ENCODE measurements at places on chromosomes 16 and 17. TPM values are rescaled to one million over a fixed set of nuclear protein-coding genes. Genes with fewer than 3 reads are reported as not detected.

DNA sequence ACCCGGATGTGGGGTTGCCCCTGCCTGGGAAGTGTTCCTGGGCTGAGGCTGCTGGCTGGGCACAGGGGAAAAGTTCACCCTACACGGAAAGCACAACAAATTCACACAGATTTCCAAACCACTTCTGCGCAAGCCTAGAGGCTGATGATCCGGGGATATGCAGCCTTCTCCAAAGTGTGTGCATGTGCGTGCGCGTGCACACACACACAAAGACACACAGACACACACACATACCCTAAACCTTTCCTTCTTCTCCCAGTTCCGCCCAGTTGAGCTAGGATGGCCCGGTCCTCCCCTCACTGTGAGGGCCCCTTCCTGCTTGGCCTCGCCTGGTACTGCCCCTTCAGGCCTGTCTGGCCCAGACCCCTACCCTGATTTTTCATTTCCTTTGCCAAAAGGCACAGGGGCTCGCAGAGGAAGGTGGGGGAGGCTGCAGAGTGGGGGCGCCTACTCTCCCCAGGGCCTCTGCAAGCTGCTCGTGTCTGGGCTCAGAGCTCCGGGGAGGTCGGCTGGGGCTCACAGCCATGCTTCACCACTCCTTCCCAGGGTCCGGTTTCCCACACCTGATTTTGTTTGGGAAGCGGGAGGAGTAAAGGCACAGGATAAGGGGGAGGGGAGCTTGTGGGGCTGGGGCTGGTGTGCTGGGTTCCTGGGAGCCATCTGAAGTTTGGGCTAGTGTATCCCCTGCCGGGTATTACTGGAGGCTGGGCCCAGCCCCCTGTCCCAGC is 144.7 kb downstream of the ENGASE start:
- DNase-seq = no peak

- DNase-seq = no peak
Observed at GRCh38 chr16:4561596-4561995, 5.5 kb downstream of the C16orf96 start.

GRCh38 chr17:51912939-51913338 is 245.6 kb downstream of the CA10 start:
- DNase-seq = no peak

GRCh38 chr17:78692460-78693010 is 89.5 kb downstream of the CYTH1 start:
- no peak for DNase-seq

DNA sequence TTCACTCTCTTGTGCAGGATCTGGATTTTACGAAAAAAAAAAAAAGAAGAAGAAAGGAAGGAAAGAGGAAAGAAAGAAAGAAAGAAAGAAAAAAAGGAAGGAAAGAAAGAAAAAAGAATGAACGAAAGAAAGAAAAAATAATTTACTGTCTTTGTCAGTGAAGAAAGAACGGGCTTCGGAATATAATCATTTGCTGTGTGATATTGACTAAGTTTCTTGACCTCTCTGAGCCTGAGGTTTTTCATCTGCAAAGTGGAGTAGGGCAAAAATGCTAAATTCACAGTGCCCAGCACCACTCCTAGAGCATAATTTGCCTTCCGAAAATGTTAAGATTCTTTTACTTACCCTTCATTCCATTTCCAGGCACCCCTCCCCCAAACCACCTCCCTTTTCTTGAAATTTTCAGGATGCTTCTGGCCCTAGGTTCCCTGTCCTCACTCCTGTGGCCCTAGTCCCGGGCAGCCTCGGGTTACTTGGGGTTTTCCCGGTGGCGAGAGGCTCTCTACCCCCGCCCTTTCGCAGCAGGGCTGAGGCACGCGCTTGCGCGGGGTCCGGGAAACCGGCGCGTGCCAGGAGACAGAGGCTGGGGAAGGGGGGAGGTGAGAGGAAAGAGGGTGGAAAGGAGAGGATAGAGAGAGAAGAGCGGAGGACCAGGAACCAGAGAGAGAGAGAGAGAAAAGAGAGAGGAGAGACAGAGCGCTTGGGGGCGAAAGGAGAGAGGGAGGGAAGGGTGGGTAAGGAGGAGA is at the start of gene CNTNAP1:
CNTNAP1 (plus strand) TSS at position 556 of the 746 bp plus-strand sequence. CDS start 299 bp downstream, outside the sequence.
- peak; percentile 52 for DNase-seq

GRCh38 chr17:20059728-20060188 is 50.6 kb downstream of the SPECC1 start:
- no peak for DNase-seq

The HSD17B2 gene
- 2.0 TPM for total RNA-seq

The FOXF1 gene
- total RNA-seq = 34.7 TPM

The CD300C gene
- not detected for total RNA-seq

All from SJSA1 (cell line).